ENCODE measurements at places on chromosomes 1 and 21.

- DNase-seq = peak; percentile 16
These were observed 13.8 kb upstream of the POGZ start for GRCh38 chr1:151472856-151473731.

DNA sequence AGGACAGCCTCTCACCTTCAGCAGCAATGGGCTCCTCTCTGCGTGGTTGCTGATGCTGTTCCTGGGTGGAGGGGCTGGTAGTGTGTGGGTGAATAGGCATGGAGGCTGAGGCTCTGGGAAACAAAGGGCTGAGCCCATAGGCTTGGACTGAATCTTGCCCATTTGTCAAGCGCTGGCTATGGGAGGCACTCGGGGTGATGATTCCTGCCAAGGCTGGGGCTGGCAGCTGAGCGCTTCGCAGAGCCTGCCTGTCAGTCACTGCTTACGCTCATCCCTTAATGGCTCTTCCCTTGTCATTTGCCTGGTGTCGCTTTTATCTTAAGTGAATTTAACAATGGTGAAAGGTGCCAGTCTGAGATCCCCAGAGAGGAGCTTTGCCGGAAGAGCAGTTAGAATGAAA lies 353.3 kb downstream of the PBX1 start:
- DNase-seq = no peak

DNA sequence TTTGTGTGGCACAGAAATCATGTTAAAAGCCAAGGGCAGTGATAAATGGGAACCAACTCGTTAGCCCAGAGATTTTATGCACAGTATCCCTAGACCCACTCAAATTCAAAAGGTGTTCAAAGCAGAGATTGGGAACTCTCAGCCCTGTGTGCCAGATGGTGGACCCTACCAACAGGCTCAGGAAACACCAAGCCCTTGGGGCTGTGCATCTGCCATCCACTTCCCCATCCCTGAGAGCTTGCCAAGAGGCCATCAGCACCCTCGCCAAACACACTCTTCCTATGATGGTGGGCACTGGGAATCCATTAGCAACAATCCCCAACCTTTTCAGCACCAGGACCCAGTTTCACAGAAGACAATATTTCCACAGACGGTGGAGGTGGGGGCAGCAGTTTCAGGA lies 194.2 kb upstream of the NFIA start:
- no peak for DNase-seq

DNA sequence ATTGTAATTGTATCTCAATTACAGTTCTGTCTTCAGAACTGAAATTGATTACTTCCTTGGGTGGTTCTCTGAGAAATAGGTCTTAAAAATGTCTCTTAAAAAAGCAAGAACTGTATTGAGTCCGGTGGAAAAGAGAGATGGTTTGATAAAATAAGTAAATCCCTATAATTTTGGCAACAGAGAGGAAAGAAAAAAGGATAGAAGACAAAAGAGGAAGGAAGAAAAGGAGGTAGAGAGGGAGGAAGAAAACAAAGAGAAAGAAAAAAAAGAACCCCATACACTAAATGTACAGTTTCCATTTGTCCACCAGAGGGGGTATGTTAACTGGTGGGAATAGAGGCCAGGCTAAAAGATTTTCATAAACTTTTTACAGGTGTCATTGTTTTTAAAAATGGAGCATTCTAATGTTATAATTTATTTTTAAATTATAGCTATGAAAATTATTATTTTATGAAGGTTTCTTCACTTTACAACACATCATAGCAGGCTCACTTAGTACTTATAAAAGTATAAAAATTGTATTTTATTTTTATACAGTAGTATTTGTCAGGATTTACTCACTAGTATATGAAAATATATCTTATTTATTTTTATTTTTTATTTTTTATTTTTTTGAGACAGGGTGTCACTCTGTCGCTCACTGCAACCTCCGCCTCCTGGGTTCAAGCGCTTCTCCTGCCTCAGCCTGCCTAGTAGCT lies 2.1 kb upstream of the UBE2T start:
- DNase-seq = no peak

GRCh38 chr1:56491441-56491840 lies 87.9 kb downstream of the PLPP3 start:
- DNase-seq = no peak

DNA sequence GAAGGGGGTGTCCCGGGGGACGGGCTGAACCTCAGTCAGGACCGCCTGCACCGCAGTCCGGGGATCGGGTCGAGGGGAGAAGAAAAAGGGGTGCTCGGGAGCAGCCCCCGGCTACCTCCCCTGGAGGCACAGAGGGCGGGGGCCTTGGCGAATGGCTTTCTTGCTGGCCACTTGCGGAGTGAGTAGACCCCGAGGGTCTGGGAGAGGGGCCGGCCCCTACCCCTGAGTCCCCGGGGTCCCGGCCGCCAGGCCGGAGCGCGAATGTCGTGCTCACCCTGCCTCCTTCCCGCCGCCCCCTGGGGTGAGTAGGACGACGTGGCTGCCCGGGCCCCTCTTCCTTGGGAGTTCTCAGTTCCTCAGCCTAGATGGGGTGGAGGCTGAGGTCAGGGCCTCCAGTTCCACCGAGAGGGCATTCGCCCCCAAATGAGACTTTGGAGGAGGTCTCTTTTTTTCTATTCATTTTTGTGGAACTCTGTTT lies 113.0 kb downstream of the OSBPL9 start:
- no peak for DNase-seq

DNA sequence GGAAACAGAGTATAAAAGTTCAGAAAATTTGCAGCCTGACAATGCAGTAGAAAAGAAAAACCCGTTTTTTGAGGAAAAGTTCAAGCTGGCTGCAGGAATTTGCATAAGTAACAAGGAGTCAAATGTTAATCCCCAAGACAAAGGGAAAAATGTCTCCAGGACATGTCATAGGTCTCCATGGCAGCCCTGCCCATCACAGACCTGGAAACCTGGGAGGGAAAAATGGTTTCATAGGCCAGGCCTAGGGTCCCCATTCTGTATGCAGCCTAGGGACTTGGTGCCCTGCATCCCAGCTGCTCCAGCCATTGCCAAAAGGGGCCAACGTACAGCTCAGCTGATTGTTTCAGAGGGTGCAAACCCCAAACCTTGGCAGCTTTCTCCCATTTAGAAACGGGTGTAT lies 3.6 kb upstream of the KCNT2 start:
- no peak for DNase-seq

DNA sequence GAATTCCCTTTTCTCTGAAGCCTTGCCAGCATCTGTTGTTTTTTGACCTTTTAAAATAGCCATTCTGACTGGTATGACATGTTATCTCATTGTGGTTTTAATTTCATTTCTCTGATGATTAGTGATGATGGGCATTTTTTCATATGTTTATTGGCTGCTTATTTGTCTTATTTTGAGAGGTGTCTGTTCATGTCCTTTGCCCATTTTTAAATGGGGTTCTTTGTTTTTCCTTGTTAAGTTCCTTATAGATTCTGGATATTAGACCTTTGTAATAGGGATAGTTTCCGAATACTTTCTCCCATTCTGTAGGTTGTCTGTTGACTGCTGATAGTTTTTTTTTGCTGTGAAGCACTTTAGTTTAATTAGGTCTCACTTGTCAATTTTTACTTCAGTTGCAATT lies 54.0 kb upstream of the C1orf185 start:
- no peak for DNase-seq

DNA sequence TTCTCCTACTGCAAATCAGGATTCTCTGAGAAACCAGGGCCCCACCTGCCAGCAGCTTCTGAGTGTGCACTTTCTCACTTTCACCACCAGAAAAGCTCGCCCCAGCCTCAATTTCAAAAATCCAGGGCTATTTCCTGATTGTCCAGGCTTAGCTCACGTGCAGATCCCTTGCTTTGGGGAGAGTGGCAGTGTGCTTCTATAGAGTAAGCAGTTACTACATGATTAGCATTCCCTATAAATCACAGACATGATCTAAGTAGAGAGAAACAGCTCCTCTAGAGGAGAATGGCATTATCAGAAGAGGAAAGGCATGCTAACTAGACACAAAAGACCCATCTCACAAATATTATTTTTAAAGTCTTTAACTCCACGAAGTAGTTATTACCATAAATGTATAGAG lies 456.0 kb upstream of the PKN2 start:
- no peak for DNase-seq

DNA sequence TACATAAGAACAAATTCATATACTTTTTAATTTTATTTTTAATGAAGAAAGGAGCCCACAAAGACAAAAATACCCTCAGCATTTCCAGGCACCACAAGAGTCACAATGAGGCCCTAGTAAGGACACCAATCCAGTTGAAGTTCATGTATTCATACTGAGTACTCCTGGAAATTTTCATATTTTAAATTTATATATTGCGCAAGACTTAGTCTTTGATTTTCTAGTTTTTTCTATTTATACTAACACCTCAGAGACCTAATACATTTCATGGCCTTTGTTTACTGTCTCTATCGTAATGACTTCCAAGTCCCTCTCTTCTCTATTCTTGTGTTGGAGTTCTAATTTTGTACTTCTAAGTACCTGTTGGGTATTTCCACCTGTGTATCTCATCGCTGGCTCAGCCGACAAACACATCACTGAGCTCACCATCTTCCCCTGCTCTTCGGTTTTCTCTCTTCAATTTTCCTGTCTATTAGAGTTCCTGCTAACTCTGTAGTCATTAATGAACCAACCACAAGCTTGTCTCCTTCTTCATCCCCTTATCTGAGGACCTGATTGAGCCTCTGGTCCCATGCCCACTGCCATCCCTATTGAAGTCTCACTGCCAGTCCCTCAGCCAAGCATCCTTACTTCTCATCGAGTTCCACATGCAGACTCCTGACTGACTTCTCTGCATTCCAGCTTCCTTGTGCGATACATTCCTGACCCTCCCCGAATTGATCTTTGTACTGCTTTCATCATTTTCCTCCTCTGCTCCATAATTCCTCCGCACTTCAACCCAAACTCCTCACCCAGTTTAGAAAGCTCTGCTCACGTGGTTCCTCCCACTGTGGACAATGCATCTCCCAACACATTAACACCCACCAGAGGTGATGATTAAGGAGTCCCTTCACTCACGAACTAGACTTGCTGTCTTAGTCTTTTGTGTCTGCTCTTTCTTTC lies 17.3 kb upstream of the IRF2BP2 start:
- no peak for DNase-seq

- peak; percentile 86 for DNase-seq
These were observed at the start of gene MAD2L2 for GRCh38 chr1:11681071-11681771. Gene MAD2L2 (minus strand): TSS chr1:11681148. CDS start chr1:11680601, 547 bp downstream.

DNA sequence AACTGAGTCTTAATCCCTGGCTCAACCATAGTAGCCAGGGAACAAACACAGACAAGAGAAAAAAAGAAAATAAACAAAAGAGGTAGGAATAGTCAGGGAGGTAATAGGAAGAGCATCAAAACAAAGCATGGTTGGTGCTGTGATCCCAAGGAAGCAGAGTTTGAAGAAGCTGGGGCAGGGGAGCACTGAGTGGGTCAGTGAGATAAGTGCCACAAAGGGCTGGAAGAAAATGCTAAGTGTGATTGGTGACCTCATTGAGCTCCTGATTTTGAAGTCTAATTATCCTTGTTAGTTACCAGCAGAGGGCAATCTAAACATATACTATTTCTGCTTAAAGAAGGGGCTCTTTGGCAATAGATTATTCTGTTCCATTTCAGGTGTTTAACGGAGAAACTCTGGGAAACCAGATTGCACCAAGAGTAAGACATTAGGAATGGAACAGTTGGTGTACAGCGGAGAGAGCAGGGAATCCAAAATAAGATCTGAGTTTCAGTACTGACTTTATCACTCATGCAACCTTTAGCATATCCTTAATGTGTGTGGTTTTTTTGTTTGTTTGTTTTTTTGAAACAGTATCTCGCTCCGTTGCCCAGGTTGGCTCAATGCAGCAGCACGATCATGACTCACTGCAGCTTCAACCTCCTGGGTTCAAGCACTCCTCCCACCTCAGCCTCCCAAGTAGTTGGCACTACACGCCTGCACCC lies 30.7 kb upstream of the KIAA1614 start:
- no peak for DNase-seq

DNA sequence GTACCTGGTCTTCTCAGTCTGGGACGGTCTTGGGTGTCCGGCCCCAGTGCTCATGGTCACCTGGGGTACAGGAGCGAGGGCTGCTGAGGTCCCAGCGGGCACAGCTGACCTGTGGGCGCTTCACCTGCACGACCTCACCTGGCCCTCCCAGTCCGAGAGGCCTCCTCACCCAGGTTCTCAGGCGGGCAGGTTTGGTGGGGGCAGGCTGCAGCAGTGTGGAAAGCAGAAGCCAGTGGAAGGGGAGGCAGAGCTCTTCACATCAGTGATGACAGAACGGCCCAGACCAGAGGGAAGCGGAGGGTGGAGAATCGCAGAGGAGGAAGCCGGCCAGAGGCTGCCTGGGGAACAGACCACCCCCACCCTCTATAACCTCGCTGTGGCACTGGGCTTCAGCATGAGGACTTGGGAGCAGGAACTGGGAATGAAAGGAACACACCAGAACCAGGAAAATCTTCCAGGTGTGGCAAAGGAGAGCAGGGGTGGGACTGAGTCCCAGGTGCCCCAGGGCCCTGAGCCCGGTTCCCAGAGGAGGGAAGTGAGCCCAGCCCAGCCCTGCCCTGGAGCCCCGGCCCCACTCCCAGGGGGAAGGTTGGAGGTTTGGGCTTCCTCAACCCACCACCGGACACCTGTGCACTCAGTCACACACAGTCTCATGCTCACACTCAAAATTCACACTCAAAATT lies 265.2 kb upstream of the VAMP3 start:
- no peak for DNase-seq

DNA sequence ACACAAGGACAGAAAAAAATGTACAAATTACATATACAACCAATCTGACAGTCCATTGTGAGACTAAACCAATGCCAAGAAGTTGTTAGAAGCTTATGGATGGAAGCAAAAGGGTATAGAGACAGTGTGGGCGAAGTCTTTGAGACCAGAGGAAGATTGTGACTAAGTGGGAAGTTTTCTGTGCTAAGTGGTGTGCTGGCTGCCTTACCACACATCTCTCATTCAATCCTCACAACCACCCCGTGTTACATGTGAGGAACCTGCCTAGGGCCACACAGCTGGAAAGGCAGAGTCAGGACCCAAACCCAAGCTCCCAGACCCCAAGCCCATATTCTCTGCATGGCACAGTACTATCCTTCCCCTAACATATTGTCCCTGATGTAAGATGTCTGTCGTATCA lies 53.5 kb upstream of the DUSP10 start:
- DNase-seq = no peak

- no peak for DNase-seq
These were observed 9.1 kb downstream of the SGIP1 start for GRCh38 chr1:66542811-66543767.

DNA sequence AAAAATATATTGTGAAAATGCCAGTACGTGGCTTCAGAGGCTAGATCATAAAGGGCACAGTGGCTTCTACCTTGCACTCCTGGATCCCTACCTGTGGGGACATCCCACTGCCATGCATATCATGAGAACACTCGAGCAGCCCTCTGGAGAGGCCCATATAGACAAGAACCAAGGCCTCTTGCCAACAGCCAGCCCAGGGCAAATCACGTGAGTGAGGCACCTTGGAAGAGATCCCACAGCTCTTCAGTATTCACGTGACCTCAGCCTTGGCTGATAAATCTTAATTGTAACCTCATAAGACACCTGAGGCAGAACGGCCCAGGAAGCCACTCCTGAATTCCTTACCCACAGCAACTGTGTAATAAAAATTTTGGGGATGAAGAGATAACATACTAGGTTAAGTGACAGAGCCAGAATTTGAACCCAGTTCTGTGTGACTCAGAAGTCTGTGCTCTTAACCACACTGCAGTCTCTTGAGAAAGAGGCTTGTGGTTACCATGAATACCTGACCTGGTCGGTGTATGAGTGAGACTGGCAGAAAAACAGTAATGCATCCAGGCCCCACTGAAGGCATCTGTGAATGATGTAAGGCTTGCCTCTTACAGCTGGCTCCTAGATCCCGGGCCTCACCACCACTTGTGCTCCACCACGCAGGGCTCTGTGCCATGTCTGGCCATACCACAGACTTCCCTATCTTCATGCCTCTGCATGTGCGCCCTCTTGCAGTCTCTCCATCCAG lies 6.9 kb upstream of the A3GALT2 start:
- DNase-seq = no peak

Data from memory B cell (primary cell).